ENCODE measurements at places on chromosomes 7 and 10.
A peak's percentile ranks its signal among the peaks of the same experiment; 100 is the strongest.

DNA sequence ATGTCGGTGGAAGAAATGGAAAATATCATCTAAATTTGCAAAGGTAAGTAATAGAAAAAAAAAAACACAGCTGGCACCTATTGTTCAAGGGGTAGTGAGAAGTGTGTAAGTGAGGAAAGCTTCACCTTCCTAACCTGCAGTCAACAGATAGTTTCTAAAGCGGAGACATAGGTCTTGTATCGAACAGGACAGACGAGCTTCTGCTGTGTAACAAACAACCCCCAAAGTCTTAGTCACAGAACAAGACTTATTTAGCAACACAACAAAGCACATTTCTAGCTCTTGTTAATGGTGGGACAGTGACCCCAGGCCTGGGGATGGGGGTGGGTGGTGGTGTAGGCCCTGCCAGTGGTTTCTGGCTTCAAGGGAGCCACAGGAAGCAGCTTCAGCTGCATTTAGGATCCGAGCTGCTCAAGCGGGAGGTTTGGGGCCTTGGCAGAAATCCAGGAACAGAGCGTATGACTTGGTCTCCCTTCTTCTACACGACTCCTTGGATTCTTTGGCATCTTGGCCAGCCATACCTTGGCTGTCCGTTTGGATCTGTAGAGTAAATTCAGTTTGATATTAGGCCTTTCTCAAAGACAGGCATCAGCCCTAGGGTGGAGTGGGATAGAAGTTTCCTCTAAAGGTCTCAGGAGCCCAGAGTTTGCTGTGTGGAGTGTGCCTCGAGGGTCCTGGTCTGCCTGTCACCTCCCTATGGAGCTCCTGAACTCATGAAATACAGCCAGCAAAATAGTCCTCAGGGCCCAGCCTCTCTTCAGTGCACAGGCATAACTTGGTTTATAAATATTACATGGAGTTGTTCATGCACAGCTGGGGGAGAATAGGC is 56.9 kb upstream of the SHH start:
- DNase-seq: no peak

- DNase-seq: no peak
These were observed 97.7 kb upstream of the FEZF1 start for GRCh38 chr7:122402235-122402634.

- no peak for DNase-seq
These were observed 342.2 kb upstream of the MEOX2 start for GRCh38 chr7:16028636-16029035.

GRCh38 chr7:149721084-149721601 is 52.2 kb downstream of the ZNF467 start:
- no peak for DNase-seq

DNA sequence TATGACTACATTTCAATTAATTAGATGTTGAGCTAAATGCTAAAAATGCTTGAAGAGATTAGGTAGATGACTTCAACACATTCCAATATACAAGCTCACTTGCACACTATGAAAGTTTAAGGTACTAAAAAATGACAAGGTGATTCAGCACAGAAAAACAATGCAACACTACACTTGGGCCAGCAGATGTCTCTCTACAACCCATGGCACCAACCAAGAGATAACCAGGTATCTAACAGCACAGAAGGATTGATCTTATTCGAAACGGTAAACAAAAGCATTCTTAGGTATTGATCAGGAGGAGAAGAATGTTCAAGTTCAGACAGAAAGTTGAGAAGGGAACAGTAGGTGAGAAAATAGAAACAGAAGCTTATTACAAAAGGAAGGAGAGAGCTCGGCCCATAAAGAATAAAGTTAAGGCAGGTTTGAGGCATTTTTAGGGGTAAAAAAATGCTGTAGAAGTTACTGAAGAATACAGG is 248.2 kb upstream of the KLF14 start:
- no peak for DNase-seq

- no peak for DNase-seq
These were observed 71.0 kb upstream of the SH2B2 start for GRCh38 chr7:102215711-102216110.

DNA sequence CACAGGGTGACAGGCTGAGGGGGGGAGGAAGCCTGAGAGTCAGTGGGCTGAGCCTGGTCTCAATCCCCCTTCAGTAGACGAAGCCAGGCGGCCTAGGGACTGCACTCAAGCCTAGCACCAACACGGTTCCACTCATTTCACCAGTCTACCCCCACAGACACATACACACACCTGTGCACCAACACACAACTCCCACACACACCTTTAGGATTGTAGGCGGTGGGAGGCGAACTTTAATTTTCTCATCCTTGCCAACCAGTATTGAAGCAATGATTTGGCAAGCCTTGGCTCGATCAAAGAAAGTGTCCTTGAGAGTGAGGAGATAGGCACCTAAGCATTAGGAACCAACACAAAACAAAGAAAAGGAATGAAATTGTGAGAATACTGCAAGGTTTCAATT is 19.7 kb downstream of the POLR3A start:
- no peak for DNase-seq

DNA sequence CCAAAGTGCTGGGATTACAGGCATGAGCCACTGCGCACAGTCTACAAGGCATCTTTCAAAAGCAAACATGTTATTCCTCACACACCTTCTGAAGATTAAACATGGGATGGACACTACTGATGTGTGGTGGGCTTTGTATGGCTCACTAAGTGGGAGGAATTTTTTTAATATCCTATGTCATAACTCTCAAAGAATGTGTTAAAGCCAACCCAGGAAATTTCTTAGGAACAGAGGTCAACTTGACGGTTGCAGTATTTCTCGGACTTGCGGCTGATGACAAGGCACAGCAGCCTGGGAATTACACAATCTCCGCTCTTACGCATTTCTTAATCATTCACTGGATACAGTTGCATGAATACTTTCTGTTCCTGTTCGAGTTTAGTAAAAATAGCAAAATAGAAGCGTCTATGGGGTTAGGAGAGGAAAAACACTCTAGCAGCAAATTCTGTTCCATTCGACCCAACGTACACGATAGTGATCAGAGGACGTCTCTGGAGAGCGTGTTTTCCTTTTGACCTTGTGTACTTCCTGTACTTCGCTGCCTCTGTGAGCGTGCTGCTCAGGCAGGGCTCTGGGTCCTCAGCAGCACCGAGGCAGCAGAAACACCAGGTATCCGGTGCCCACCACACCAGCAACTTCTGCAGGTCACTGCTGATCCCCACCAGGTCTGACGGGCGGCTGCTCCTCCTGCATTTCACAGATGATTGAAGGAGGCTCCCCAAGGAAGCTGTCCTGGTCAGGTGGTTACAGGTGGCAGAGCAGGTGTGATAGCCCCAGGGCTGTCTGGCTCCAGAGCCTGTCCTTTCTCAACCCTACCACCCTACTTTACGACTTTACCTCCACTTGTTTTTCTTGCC is 26.4 kb upstream of the SRGN start:
- peak; percentile 29 for DNase-seq

- no peak for DNase-seq
These were observed 23.0 kb downstream of the JCAD start for GRCh38 chr10:30036341-30036740.

- no peak for DNase-seq
These were observed 14.3 kb downstream of the JAZF1 start for GRCh38 chr7:28165961-28166955.

DNA sequence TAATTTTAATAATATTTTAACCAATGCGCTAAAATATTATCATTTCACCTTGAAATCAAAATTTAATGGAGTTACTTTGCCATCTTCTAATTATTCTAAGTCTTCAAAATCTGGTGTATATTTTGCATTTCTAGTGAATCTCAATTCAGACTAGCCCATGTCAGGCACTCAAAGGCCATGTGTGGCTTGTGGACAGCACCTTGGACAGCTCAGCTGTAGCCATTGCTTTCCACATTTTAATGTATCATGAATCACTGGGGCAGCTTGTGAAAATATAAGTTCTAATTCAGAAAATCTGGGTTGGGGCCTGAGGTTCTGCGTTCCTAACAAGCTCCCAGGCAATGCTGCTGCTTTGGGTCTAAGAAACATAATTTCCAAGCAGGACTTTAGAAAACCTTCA is 57.2 kb downstream of the MGAM2 start:
- DNase-seq: no peak

- no peak for DNase-seq
These were observed 73.7 kb downstream of the ARL4A start for GRCh38 chr7:12761111-12761510.

DNA sequence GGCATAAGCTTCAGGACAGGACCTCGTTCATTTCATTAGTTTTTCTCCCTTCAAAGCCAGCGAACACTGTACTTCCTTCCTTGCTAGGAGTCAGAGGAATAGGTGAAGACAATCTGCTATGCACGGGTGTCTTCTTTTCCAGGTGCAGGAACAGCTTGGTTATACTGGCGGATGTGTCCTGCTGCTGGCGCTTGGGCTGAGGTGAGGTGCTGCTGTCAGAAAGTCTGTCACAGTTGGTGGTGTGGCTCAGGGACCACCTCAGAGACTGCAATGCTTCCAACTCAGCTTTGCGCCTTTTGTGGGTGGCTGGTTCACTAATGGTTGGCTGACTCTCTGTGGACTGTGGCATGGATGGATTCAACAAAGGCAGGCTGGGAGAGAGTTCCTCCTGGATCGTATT is 58.3 kb upstream of the UBN2 start:
- DNase-seq: no peak

Data from GM18507 (cell line).